ENCODE measurements at places on chromosomes 2 and 18. TPM values are rescaled to one million over a fixed set of nuclear protein-coding genes. Genes with fewer than 3 reads are reported as not detected.

Gene IFIH1
- total RNA-seq, result 5.5 TPM

Gene PARD6G
- total RNA-seq, result 0.13 TPM

Gene EFHD1
- total RNA-seq, result 1.1 TPM

Gene UGT1A8
- total RNA-seq, result not detected
